Stimulated activated CD4-positive, alpha-beta T cell treated with anti-CD3 and anti-CD28 coated beads, Interleukin-1b, Interleukin-23, amount 100 ng/mL, for 4 hours (primary cell): ENCODE measurements at places on chromosomes 6 and 20.

GRCh38 chr6:87071683-87072082 is 23.2 kb downstream of the CGA start:
- no peak for DNase-seq

DNA sequence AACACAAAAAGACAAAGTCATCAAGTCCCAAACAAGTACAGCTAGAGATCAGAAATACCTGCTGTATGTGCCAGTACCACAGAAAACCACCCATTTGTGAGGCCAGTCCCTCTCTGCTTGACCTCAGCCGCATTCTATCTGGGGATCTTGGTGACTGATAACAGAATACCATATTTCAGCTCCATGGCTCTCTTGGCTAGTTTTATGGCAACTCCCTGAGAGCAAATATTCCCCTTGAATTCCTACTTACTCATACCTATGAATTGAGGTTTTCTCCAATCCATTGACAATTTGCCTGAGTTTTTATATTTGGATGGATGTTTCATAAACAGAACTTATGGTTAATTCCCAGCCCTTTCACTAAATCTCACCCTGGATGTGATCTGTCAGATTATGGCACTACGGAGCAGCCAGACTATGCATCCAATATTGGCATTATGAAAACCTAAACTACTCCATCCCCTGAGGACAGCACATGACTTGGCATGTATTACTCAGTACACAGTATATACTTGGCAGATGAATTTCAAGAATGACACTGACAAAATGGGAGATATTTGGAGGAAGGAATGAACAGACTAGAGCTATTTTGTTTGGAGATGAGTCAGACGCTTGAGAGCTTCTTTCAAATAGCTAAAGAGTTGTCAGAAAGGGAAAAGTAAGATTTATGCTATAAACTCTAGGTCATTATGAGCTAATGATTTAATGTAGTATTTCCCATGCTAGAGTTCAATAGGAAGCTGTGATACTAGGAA is 95.7 kb downstream of the PRDM1 start:
- DNase-seq: no peak

DNA sequence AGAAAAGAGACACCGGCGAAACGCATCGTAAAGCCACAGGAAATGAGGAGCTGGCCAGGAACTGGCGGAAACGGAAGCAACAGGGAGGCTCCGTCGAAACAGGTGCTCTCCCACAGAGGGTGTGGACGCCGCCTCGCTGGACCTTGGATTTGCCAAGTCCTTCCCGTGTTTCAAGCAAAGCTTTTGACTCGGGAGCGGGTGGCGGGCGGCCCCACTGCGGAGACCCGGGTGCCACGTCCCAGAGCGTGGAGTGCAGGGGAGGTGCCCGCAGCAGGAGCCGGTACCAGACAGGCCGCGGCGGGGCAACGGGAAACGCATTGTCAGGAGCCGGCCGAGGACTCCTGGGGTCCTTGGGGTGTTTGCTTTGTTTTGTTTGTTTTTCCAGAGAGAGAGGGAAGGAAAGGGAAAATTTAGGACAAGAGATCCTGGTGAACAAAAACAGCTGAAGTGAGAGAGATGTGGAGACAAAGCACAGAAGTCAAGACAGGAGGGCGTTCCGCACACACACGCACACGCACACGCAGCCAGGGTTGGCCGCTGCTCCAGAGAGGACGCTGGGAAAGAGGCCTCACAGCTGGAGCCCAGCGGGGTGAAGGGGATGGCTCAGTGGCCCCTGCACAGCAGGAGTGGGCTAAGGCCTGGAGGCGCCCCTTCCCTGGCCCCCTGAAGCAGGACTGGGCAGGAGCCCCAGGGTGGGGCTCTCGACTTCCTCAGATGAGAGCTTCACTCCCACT is 50.9 kb upstream of the CHRNA4 start:
- no peak for DNase-seq

GRCh38 chr6:145034664-145035063 is 700.7 kb downstream of the EPM2A start:
- DNase-seq: no peak

GRCh38 chr20:63287697-63288580 is 5.0 kb upstream of the COL20A1 start:
- no peak for DNase-seq

- no peak for DNase-seq
These were observed 27.4 kb upstream of the LCA5 start for GRCh38 chr6:79564636-79565035.

GRCh38 chr6:134071846-134072245 is 19.4 kb upstream of the SLC2A12 start:
- DNase-seq: no peak

GRCh38 chr20:55094353-55094861 is 619.0 kb downstream of the DOK5 start:
- DNase-seq: no peak

DNA sequence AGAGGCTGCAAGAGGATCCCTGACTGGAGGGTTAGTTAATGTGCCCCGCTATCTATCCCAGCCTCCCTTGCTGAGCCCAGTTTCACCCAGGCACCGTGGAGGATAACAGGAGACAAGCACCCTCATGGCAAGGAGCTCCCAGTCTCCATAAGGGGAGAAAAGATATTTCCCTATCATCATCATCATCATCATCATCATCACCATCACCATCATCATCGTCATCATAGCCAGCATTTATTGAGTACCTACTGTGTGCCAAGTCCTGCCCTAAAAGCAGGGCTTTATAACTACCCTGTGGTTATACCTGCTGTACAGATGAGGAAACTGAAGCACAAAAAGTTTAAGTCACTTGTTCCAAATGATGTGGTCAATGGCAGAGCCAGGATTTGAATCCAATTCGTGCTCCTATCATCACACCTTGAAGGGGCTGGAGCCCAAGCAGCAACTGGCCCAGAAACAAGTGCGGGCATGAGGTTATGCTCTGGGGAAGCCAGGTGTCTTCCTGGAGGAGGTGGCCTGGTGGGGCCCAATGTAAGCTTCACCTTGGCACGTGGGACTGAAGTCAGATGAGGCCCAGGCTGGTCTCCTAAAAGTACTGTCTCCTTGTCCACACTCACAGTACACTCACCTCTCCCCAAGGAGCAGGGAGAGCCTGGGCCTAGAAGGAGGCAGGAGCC is 10.0 kb downstream of the GLP1R start:
- DNase-seq: no peak

DNA sequence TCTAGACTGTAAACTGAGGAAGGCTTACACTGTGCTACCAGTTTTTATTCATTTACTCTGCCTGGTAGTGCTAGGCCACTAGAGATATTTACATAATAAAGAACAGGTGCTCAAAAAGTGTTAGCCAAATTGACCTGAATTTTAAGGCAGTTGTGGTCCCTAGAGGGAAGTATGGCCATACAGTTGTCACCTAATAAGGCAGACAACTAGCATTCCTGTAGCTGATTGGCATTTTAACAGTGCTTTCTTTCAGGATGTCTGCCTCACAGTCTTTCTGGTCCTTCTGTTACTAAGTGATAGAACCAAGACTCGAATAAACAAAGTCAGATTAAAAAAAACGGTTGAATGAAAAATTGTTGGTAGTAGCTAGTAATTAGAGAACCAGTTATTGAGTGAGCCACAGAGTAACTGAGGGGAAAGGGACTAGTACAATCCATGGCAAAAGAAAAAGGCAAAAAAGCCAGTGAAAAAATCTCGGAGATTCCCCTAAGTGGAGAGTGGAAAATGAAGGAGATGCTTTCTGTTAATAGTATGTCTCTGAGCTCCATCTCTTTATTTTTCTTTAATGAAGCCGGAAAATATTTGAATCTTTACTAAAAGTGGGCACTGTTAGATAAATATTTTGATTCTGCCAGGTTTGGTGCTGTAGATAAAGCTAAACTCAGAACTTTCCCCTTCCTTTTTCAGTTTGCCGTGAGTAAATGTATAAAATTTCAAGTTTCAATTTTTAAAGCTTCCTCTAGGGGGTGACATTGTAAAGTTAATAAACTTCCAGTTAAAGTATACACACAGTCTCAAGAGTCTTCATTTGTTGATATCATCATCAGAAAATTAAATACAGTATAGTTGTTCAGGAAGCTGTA is 9.1 kb downstream of the VTA1 start:
- no peak for DNase-seq

DNA sequence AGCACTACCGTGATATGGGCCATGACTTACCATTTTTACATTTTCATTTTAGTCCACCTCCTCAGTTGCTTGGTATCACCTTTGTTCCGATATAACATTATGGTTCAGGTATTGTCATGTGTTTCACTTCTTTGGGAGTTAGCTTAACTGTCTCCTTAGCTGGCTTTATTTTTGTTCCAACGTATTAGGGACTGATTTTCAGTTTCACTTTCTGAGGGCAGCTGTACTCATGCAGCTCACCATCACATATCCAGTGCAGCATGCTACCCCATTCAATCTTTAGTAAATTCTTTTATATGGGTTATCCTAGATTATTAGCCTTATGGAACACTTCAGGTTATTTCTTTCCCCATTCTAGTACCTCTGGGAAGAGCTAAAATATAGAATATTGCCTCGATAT is 362.2 kb upstream of the IRAK1BP1 start:
- DNase-seq: no peak

- peak; percentile 40 for DNase-seq
These were observed 511.2 kb upstream of the JARID2 start for GRCh38 chr6:14734416-14735340.

DNA sequence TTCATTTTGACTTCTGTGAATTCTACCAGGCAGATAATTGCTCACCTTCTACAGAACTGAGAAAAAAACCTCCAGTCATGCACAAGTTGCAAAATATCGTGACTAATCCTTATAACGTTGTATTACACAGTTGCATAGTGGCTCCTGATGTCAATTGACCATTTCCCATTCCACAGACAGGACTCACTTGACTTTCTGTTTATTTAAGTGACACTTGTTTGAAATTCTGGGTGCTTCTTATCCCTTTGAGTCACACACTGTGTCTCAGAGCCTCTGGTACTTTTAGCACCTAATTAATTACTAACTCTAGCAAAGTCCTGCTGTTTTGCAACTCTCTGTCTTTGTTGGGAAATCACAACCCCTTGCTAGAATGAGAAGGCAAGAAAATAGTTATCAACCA is 16.2 kb upstream of the RSPO3 start:
- no peak for DNase-seq

GRCh38 chr20:25036331-25036936 is 21.5 kb downstream of the ACSS1 start:
- DNase-seq: no peak

GRCh38 chr6:19478992-19479391 is 358.2 kb upstream of the ID4 start:
- no peak for DNase-seq

DNA sequence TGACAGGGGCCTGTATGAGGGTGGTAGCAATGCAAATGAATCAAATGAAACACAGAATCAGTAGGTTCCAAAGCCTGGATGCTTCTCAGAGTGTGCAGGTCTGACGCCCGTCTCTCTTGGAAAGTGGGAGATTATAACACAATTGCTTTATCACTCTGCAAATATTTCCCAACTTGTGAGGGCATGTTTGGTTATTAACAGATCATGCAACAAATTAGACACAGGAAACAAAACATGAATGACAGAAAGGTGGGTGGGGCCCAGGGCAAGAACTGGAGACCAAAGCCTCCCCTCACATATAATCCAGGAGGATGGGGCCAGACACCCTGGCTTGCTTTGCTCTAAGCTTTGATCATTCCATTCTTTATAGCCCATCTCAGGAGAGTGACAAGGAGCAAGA is 108.6 kb upstream of the MRPS10 start:
- no peak for DNase-seq

DNA sequence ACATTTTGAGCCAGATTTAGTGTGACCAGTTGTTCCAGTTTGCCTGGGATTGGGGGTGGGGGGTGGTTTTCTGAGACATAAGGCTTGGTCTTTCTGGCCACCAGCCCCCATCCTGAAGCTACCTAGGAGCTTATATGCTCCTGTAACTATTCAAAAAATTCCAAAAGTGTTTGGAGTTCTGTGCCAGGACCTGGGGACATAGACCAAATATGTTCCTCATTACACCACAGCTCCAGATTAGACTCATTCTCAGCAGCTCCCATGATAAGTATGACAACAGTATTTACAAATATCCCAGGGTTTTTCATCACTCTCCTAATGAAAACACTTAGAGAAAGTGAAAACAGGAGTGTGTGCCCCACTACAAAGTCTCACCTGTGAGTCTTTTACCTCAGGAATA is 37.8 kb upstream of the RNF144B start:
- no peak for DNase-seq

DNA sequence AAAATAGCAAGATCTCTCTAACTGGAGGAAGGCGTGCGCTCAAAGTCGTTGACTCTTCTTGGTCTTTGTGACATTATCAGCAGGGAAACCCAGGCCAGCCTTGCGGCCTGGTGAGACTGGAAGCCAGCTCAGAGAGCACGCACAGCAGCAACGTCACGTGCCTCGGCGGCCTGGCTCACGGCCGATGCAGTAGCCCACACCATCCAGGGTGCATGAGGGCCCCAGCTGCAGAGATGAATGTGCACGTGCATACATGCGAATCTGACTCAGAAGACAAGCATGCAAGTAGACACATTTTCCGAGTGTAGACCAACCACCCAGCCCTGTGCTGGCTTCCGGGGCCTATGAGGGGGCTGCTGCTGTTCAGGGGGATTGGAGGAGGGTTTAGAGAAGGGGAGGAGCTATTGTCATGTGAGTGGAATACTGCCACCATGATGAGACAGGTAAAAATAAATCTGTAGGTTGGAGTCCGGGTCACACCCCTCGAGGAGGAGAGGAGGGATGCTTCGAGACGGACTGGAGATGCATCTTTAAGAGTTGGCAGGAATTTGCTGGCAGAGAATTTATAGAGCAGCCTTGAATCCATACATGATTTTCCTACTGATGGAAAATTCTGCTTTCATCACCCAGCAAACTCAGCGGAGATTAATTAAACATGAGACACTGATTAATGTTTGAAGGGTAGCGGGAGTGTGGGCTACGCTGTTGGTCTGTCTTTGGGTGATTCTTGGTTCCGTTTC is 388.2 kb downstream of the CDH4 start:
- DNase-seq: no peak

DNA sequence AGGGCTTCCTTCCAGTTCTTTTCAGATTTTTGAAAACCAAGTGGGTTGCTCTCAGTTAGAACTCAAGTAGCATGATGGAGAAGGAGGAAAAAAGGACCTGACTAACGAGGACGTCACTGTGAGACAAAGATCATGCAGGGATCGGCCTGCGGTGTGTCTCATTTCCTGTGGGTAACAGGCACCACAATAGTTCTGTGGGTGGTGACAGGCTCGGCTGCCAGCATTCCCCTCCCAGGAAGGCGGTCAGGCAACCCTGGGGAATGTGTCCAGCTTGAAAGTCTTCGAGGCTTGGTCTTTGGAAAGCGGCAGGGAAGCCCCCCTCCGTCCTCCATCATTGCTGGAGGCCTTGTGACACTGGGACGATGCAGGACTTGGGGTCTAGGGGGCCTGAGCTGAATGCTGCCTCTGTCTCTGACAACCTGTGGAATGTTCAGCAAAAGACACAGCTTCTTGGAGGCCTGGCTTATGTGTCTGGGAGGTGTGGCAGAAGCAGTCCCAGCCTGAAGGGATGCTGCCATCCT is 121.0 kb downstream of the BCAS1 start:
- peak; percentile 49 for DNase-seq

GRCh38 chr6:149094934-149095351 is 222.6 kb upstream of the TAB2 start:
- DNase-seq: no peak

GRCh38 chr20:19067986-19068385 is 144.5 kb upstream of the SLC24A3 start:
- no peak for DNase-seq
